ENCODE measurements at places on chromosomes 11 and 22.

DNA sequence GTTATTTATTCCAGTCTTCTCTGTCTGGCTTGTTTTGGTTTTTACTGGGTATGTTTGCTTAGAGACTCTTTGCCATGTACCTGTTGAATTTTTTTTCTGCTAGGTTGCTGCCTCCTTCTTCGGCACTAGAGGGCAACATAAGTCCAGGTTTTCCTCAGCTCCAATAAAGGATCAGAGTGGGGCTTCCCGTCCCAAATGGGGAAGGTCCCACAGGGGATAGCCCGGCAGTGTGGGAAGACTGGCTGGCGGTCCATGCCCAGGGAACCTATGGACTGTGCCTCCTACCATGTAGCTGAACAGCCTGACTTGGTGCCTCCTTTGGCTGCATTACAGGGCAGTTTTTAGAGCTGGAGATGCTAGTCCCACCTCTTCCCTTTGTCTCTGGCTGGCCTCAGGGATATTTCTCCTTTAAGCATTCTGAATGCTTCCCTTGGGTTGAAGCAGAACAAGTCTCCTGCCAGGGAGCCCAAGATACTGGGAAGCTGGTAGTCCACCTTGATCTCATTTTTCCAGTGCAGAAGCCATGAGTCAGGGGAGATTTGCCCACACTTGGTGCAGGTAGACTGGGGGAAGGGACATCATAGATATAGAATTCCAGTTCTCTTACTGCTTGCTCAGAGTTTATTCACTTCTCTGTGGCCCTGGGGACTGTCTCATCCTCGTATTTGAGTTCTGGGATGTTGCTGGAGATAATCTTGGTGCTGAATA lies 60.2 kb downstream of the BRD1 start:
- DNase-seq = peak; percentile 32

DNA sequence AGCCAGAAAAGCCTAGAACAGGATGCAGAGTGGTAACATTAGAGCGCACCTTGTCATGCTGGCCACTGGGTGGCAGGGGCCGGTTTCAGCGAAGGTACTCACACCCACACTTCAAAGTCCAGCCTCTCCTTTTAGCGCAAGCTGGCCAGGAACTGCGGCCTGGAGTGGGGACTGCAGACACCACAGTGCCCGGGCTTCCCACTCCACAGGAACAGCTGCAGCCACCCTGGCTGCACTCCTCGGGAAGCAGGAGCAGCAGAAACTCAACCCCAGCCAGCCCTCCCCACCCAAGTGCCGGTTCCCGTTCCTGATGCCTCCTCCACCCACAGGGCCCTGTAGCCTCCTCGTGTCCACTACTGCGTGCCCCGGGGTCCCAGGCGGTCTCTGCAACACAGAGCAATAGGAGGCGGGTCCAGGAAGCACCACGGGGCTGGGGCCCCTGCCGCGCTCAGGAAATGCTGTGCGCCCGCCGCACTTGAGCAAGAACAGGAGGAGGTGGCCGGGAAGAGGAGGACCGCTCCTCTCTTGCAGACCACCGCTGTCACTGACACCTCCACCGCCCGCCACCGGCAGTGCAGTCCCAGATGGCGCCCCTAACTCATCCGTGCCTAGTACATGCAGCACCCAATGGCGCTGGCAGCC lies 2.2 kb downstream of the RFPL2 start:
- DNase-seq = no peak

DNA sequence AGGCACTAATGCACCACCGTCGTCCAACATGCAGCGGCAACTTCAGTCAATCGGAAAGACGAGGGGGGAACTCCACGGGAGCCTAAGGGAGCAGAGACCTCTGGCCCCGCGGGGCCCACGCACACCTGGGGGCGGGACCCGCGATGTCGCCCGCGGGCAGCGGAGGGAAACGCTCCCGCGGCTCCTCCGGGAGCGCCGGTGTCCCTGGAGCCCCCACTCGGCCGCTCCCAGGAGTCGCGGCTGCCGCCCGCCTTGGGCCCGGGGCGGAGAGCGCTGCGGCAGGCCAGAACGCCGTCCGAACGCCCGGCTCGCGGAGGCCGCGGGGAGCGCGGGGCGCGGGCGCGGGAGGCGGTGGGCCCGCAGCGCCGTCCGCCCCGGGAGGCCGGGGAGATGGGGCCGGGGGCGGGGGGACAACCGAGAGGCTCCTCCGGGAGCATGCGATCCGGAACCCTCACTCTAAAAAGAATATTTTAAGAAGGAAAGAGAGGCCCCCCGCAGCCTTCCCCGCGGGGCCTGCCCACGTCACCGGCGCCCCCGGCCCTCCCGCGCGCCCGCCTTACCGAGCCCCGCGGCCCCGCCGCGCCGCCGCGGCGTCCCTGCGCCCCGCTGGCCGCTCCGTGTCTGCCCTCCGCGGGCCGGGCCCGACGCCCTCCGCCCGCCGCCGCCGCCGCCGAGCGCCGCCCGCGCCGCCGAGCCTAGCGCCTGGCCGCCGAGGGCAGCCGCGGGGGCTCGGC lies 86.6 kb upstream of the ARHGAP32 start:
- peak; percentile 57 for DNase-seq

- DNase-seq = no peak
Observed at GRCh38 chr11:89249196-89249595, 71.5 kb downstream of the TYR start.

DNA sequence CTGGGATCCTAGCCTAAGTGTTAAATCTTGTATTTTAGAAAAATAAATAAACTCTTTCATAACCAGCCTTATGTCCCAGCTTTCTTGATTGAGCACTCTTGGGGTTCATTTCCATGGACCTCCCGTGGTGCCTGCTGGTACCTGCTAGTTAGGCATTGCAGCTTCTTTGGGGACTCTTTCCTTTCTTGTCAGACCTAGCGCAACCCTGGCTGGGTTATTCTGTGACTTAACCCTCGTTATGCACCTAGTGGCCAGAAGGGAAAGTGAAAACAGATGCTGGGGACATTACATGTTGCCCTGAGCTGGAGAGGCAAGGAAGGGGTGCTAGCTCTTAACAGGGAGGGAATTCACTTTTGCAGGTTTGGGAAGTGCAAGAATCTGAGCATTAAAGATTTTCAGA lies 46.8 kb downstream of the APIP start:
- DNase-seq = no peak

DNA sequence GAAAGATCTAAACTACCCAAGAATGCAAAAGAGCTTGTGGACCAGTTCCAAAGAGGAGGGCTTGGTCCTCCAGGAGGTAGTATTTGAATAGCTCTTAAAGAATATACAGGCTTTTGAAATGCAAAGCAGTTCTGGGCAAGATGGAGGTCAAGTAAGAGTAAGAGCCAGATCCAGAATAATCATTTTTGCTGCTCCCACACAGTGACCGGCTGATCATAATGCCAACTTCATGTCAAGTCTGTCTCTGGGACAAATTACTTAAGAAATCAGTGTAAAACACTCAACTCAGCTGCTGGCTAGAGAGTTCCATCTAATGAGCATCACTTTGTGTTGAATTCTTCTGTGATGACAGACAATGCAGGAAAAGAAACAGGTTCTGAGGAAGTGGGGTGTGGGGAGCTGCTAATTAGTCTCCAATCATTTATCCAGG lies 250.9 kb upstream of the NARS2 start:
- no peak for DNase-seq

DNA sequence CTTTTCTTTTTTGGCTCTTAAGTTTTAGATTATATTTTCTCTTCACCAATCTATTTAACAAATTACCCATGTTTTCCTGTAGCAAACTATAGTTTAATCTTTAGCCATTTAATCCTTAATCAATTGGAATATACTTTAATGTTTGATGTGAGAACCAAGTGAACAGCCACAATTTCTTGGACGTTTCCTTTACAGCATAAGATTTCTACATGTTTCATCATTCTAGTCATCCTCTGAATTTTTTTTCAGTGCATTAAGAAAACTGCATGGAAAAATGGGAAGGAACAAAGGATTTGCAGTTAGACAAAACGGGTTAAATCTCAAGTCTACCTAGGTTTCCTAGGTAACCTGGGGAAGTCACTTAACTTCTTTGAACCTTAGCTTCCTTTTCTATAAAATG lies 507.1 kb upstream of the CCDC90B start:
- DNase-seq = no peak

DNA sequence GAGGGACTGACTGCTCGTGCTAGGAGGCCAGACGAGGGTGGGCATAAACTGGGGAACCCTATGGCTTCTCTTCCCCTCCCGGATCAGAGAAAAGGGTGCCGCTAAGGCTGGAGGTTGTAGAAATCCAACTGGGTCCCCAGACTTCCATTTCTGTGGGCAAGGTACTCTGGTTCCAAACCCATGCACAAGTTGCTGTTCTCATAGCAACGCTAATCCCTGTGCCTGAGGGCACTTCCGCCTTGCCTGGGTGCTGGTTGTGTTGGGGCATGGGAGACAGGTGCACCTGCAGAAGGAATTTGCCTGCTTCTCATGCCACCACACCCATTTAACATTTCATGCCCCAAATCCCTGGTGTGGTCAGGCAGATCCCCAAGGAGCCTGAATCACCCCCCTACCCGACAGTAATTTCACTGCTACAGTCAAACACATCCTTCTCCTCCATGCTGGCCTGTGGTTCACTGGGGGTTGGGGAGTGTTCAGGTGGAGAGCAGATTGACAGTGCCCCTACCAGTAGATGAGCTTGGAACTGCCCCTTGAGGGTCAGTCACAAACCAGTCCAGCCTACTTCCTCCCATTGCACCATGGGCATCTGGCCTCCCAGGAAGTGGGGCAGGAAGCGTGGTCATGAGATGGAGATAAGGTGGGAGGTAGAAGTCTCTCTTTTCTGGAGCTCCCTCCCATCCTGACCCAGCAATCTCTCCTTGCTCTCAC lies 1.2 kb downstream of the C2CD2L start:
- no peak for DNase-seq

GRCh38 chr11:16460508-16460907 lies 104.2 kb upstream of the SOX6 start:
- DNase-seq = no peak
